ENCODE measurements at places on chromosomes 16 and 17. TPM values are rescaled to one million over a fixed set of nuclear protein-coding genes. Genes with fewer than 3 reads are reported as not detected.
A peak's percentile ranks its signal among the peaks of the same experiment; 100 is the strongest.

DNA sequence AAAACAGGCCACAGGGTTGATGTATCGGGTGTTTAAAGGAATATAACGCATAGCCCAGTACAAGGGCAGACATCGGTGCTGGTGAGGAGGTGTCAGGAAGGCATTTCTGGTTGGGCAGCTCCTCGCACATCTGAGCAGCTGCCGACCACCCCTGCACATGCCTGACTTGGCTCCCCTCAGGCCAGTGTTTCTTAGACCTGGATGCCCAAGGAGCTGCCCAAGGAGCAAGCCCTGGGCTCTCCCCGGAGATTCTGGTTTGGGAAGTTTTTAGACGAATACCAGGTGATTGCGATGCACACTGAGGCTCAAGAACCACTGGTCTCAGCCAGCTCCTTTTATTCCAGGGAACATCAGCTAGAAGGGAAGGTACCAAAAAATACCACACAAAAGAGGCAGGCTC, 11.6 kb downstream of the WIPI1 start:
- DNase-seq: no peak

- DNase-seq: no peak
Observed at GRCh38 chr16:12170103-12171040, 193.8 kb downstream of the SNX29 start.

GRCh38 chr17:4604111-4604644, 19.8 kb downstream of the SMTNL2 start:
- peak; percentile 70 for DNase-seq

GRCh38 chr17:2237521-2237921, 66.1 kb downstream of the SMG6 start:
- no peak for DNase-seq

Gene OSGIN1
- polyA plus RNA-seq: 1.0 TPM

Gene HIGD1B
- 0.91 TPM for polyA plus RNA-seq
